ENCODE measurements at places on chromosomes 6 and 20. TPM values are rescaled to one million over a fixed set of nuclear protein-coding genes. Genes with fewer than 3 reads are reported as not detected.

The ZSCAN23 gene
- 1.3 TPM for total RNA-seq

DNA sequence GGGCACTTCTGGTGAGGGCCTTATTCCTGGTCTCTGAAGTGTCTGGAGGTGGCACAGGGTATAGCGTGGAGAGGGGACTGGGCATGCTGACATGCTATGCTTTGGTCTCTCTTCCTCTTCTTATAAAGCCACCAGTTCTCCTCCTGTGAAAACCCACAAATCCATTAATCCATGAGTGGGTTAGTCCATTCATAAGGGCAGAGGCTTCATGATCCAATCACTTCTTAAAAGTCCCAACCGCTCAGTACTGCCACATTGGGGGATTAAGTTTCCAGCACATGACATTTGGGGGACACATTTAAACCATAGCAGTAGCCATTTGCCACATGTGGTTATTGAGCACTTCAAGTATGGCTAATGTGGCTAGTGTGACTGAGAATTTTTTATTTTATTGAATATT, 3.8 kb upstream of the TRIB3 start:
- no peak overlapping the region for H3K27ac ChIP-seq
- no peak overlapping the region for H3K4me3 ChIP-seq
- peaks cover 15% of the 10 kb centered on the region for H3K4me1 ChIP-seq
- H3K27me3 ChIP-seq: no peaks in the 10 kb centered on the region

DNA sequence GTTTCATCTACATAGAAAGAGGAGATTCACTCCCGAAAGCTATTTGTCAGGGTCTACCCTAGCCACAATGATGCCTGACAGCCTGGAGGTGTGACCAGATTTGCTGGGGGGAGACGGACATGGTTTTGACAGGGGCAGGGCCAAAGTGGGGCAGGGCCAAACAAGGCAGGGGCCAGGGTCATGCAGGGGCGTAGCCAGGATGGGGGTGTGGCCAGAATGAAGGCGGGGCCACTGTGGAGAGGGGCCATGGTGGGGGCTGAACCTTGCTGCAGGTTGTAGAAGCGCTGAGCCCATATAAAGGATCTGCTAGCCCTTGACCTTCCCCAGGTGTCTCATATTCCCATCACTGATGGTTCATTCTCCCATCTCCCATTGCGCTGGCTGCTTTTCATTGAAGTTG, 184.1 kb upstream of the SULF2 start:
- no peak for DNase-seq
- H3K4me1 ChIP-seq: no peaks in the 10 kb centered on the region
- no peak overlapping the region for H3K27ac ChIP-seq
- no peaks in the 10 kb centered on the region for H3K36me3 ChIP-seq
- H3K27me3 ChIP-seq: no peaks in the 10 kb centered on the region

GRCh38 chr6:16632101-16632500, 129.2 kb downstream of the ATXN1 start:
- H3K27ac ChIP-seq: no peak overlapping the region
- no peak for DNase-seq
- H3K4me3 ChIP-seq: no peak overlapping the region
- H3K36me3 ChIP-seq: no peaks in the 10 kb centered on the region
- no peaks in the 10 kb centered on the region for H3K27me3 ChIP-seq

The CLVS2 gene
- not detected for total RNA-seq

The CST4 gene
- not detected for total RNA-seq

DNA sequence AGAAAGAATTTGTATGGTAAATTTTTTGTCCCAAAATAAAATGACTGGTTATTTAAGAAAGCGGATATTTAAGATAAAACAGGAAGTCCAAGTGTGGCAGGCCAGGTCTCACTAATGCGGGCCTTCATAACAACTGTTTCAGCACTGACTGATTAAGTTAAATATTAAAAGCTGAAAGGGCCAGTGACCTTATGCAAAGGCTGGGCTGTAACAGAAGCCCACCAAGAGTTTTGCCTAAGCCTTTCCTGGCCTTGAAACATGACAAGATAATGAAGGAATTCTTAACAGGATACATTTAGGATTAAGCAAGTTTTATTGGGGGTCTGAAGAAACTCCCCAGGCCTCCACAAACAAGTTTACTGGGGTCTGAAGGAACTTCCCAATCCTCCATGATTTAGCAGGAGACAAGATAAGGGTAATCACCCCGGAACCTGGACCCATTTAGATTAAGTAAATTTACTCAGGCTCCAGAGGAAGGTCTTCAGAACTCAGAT, 36.3 kb downstream of the ZNF133 start:
- no peaks in the 10 kb centered on the region for H3K36me3 ChIP-seq
- no peak for DNase-seq
- H3K4me3 ChIP-seq: no peak overlapping the region
- H3K27ac ChIP-seq: no peak overlapping the region

DNA sequence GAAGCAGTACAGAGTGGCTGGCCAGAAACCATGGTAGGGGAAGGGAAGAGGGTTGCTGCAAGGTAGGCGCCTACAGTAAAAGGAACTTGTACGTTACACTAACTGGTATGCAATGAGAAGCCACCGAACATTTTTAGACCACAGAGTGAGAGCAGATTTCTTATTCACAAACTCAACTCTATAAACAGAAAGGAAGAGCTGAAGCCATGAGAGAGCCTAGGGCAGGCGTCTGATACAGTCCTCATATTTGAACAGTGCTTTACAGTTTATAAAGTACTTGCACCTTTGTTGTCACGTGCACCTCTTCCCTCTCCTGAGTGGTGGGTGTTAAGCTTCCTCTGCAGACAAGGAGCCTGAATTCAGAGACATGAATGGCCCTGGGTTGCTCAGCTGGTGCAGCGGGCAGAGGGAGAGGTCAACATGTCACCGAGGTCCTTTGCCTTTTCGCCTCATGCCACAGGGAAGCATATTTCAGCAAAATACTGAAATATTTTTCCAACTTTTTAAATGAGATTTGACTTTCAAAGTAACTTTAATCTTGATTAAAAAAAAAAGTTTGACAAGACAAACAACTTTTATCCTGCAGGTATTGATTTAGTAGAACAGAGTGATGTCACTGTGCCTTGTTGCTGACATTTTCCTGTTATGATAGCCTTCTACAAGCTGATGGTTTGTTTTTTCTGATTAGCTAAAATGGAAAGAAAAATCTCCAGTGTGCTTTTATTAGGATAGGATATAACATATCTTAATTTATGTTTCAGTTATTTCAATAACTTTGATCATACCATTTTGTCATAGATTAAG, 23.8 kb downstream of the UST start:
- no peak overlapping the region for H3K4me3 ChIP-seq
- DNase-seq: no peak
- H3K27me3 ChIP-seq: no peaks in the 10 kb centered on the region
- no peak overlapping the region for H3K27ac ChIP-seq
- peaks cover 3% of the 10 kb centered on the region for H3K4me1 ChIP-seq

- H3K4me3 ChIP-seq: no peak overlapping the region
- H3K27ac ChIP-seq: no peak overlapping the region
- no peaks in the 10 kb centered on the region for H3K36me3 ChIP-seq
- H3K4me1 ChIP-seq: peaks cover 6% of the 10 kb centered on the region
- DNase-seq: no peak
Observed at GRCh38 chr6:11532097-11532496, 5.5 kb upstream of the TMEM170B start.

GRCh38 chr6:3052481-3053230, 15.6 kb upstream of the RIPK1 start:
- DNase-seq: no peak
- H3K27me3 ChIP-seq: no peaks in the 10 kb centered on the region
- H3K36me3 ChIP-seq: no peaks in the 10 kb centered on the region
- peak overlapping the region; percentile 59 for H3K4me3 ChIP-seq
- peak overlapping the region; percentile 69 for H3K27ac ChIP-seq
- H3K4me1 ChIP-seq: peaks cover 7% of the 10 kb centered on the region

- H3K27ac ChIP-seq: no peak overlapping the region
- H3K27me3 ChIP-seq: no peaks in the 10 kb centered on the region
- no peaks in the 10 kb centered on the region for H3K36me3 ChIP-seq
- no peak for DNase-seq
- H3K4me3 ChIP-seq: no peak overlapping the region
- no peaks in the 10 kb centered on the region for H3K4me1 ChIP-seq
Observed at GRCh38 chr20:9053108-9053507, 15.8 kb upstream of the PLCB4 start.

- no peak for DNase-seq
- no peak overlapping the region for H3K4me3 ChIP-seq
- no peak overlapping the region for H3K27ac ChIP-seq
- no peaks in the 10 kb centered on the region for H3K27me3 ChIP-seq
- H3K36me3 ChIP-seq: no peaks in the 10 kb centered on the region
Observed at GRCh38 chr6:50145125-50145524, 95.4 kb upstream of the DEFB112 start.

The TBC1D7 gene
- 23.2 TPM for total RNA-seq

The LRFN2 gene
- not detected for total RNA-seq

- H3K4me3 ChIP-seq: no peak overlapping the region
- no peaks in the 10 kb centered on the region for H3K27me3 ChIP-seq
- no peaks in the 10 kb centered on the region for H3K36me3 ChIP-seq
- DNase-seq: no peak
- H3K27ac ChIP-seq: no peak overlapping the region
Observed at GRCh38 chr6:143110572-143110971, 49.9 kb downstream of the AIG1 start.

DNA sequence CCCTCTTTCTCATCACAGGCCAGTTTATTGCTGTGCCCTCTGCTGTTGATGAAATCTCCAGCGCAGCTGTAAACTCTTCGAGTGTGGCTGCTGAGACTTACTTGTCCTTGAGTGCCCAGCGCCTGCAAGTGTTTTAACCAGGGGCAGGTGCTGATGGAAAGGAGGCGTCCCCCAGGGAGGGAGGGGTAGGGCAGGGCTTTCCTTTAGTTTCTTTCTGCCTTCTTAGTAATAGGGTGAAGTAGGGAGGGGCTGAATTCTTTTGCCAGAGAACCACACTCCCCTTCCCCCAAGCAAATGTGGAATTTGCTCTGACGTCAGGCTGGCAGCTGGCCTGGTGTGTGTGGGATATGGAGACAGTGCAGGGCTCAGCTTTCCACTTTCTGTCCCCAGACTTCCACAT, 61.2 kb downstream of the IGF2R start:
- no peaks in the 10 kb centered on the region for H3K27me3 ChIP-seq
- no peaks in the 10 kb centered on the region for H3K4me1 ChIP-seq
- peaks cover 40% of the 10 kb centered on the region for H3K36me3 ChIP-seq
- H3K4me3 ChIP-seq: no peak overlapping the region
- DNase-seq: no peak

- H3K27ac ChIP-seq: no peak overlapping the region
- no peaks in the 10 kb centered on the region for H3K36me3 ChIP-seq
- H3K4me3 ChIP-seq: no peak overlapping the region
- no peaks in the 10 kb centered on the region for H3K4me1 ChIP-seq
Observed at GRCh38 chr20:22794200-22794599, 209.8 kb upstream of the FOXA2 start.

DNA sequence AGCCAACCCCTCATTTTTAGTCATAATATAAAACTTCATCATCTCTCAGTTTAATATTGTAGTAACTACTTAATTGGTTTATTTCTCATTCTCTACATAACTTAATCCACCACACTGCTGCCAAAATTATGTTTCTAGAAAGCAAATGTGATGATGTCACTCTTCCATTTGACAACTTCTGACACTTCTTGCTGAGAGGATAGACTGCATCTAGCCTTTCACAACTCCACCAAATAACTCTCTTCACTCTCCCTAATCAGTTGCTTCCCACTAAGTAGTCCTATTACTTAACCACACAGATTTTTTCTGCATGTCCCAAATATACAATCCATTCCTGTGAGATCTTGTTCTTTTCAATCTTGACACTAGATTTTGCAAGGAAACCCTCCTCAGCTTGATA, 951.3 kb downstream of the EPHA7 start:
- no peak overlapping the region for H3K4me3 ChIP-seq
- no peaks in the 10 kb centered on the region for H3K36me3 ChIP-seq
- H3K27ac ChIP-seq: no peak overlapping the region
- no peaks in the 10 kb centered on the region for H3K27me3 ChIP-seq
- no peak for DNase-seq
- no peaks in the 10 kb centered on the region for H3K4me1 ChIP-seq

The PBOV1 gene
- not detected for total RNA-seq

GRCh38 chr20:8388141-8388540, 256.1 kb downstream of the PLCB1 start:
- no peak overlapping the region for H3K4me3 ChIP-seq
- H3K27ac ChIP-seq: no peak overlapping the region
- H3K4me1 ChIP-seq: no peaks in the 10 kb centered on the region
- H3K27me3 ChIP-seq: no peaks in the 10 kb centered on the region
- DNase-seq: no peak

- H3K36me3 ChIP-seq: peaks cover 46% of the 10 kb centered on the region
- H3K27ac ChIP-seq: no peak overlapping the region
- no peaks in the 10 kb centered on the region for H3K27me3 ChIP-seq
Observed at GRCh38 chr20:48657426-48658197, 170.2 kb downstream of the PREX1 start.

- no peaks in the 10 kb centered on the region for H3K27me3 ChIP-seq
- H3K4me3 ChIP-seq: peak overlapping the region; percentile 17
- H3K27ac ChIP-seq: peak overlapping the region; percentile 47
- H3K36me3 ChIP-seq: no peaks in the 10 kb centered on the region
- peaks cover 55% of the 10 kb centered on the region for H3K4me1 ChIP-seq
- peak; percentile 34 for DNase-seq
Observed at GRCh38 chr20:60057866-60058807, 99.9 kb downstream of the CDH26 start.

DNA sequence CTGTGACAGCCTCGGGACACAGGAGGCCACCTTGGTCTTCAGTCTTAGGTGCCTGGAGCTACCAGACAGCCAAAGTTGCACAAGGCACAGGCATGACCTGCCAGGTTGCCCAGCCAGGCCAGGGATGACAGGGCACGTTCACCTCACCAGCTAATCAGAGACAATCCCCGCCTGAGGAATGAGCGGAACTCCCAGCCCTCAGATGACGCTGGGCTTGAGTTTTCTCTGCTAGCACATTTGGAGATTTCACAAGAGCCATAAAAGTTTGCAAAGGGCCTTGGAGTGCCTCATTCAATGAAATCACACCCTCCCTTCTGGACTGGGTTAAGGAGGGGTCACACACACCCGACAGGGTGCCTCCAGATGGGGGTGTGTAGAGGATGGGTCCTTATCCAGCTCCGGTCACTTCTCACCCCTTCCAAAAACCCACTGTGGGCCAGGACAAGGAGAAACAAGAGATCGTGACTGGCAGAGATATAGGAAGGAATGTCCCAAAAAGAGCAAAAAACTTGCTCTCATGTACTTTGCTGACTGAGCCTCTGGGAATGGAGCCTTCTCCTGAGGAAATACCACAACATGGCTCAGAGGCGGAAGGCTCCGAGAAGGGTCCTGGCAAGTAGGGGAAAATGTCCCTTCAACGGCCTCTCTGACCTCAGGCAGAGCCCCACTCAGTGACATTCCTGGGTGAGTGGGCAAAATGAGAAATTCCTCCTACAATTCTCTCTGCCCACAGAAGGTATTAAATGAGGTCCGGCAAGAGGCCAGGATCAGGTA, 121.6 kb downstream of the ISM1 start:
- H3K27ac ChIP-seq: no peak overlapping the region
- DNase-seq: no peak
- no peaks in the 10 kb centered on the region for H3K36me3 ChIP-seq

Measured in CD8-positive, alpha-beta memory T cell (primary cell).